ENCODE measurements at places on chromosomes 6 and 20.
A peak's percentile ranks its signal among the peaks of the same experiment; 100 is the strongest.

GRCh38 chr6:38151580-38152500 lies 332.3 kb downstream of the ZFAND3 start:
- DNase-seq = no peak

GRCh38 chr6:166079841-166080240 lies 87.8 kb downstream of the TBXT start:
- DNase-seq = no peak

DNA sequence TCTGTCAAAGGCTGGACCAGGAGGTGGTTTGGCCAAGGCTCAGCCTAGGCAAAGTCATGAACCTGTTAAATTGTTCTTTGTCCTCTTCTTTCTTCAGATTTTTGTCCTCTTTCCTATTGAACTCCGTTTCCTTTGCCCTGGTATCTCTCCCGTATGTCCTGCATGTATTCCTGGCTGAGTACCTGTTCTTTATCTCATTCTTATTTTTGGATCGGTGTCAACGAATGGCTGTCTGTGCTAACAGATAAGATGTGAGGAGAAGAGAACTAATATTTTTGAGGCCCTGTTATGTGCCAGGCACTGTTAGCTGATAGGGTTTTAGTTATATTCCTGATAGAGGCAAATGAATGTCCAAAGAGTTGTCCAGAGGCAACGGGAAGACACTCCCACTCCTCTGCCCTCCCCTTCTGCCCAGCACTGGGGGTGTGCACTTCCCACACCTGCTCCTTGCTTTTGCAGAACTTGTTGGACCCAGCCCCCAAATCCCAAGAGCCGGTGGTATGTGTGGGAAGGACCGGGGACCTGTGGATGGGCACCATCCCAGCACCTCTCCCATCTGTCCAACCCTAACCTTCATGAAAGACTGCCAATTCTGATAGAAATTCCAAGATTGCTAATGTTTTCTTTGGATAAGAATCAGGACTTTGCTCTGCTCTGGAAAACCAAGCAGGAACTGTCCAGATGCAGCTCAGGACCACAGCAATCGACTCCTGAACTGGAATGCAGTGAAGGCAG lies 20.6 kb downstream of the MMP24OS start:
- DNase-seq = no peak

- DNase-seq = no peak
Observed at GRCh38 chr6:134951494-134952263, 1.8 kb upstream of the ALDH8A1 start.

DNA sequence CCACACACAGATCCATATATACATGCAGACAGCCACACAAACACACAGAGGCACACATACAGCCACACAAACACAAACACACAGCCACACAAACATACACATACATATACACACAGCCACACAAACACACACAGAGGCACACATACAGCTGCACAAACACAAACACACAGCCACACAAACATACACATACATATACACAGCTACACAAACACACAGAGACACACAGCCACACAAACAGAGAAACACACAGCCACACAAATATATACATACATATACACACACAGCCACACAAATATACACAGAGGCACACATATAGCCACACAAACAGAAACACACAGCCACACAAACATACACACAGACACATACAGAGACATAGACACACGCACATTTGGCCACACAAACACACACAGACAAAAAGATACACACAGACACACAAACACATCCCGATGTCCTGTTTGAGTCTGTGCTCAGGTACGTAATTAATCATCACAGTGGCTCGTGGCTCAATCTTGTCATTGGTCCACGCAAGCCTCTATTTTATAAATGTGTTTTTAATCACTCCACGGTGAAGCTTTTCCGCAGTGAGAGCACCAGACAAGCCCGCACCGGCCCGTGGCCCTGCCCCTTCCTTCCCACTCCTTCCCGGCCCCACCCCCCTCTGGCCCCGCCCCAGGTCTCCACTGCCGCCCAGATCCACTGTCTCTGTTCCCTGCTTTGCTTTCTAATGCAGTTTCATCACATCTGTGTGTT lies 135.3 kb downstream of the CDH4 start:
- no peak for DNase-seq

DNA sequence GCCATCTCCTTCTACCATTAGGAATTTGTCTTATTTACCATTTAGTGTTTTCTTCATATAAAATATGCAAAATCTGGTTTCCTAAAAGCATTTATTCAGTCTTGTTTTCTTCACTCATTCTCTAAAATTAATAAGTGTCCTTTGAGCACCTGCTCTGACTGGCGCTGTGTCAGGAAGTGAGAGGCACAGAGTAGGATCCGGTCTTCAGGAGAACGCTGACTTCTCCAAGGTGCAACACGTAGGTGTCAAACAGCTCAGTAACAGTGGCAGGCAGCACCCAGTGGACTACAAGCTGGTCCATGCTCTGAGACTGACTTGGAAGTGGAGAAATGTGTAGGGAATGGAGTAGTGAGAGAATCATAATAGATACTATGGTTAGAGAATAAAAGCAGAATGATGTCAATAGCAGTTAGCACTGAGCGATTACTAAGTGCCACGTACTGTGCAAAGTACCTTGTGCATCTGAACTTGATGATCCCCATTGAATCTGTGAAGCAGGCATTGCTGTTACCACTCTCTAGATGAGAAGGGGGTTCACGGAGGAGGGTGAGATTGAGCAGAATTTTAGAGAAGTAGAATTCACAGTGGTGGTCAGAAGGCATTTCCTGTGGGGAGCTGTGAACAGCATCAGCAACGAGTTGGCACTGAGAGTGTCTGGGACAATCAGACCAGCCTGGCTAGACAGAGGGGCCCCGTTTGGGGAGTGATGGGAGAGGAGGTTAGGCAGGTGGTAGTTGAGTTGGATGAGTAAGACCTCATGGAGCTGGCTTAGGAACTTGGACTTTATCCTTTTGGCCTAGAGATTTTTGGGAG lies 569.8 kb downstream of the QKI start:
- no peak for DNase-seq

- DNase-seq = no peak
Observed at GRCh38 chr6:41967312-41968287, 26.0 kb upstream of the CCND3 start.

DNA sequence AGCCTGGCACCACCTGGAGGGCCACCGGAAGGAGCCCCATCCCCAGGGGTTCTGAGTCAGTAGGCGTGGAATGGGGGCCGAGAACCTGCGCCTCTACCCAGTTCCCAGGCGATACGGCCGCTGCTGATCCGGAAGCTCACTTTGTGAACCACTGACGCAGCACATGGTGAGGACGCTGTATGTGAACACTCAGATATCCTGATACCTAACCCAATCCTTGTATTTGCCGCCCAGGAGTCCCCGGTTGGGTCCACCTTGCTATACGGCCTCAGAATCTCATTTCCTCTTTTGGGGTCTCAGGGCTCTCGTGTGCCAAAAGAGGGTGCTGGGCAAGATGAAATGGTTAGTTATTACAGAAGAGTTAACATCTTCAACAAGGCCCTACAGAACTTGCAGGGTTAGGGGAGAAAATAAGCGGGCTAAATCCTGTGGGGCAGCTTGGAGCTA lies 604 bp upstream of the RAB5IF start:
- DNase-seq = peak; percentile 66

GRCh38 chr6:136526196-136526930 lies 23.9 kb downstream of the MAP7 start:
- DNase-seq = peak; percentile 35

DNA sequence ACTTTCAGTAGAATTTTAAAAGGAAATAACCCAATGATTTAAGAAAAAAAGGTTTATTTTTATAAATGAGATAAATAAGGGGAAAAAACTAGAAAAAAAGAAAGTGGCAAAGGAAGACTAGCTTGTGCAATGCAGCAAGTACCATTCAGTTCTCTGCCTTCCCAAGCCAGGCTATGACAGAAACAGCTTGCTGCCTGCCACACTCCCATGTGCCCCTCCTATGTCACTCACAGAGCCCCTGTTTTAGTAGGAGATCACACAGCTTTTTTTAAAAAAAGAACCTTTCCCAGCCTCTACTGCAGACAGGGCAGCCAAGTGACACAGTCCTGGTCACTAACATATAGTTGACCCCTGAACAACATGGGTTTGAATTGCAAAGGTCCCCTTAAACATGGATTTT lies 13.5 kb downstream of the TBC1D7 start:
- DNase-seq = no peak
